Transverse colon (tissue), 4 donors: ENCODE measurements at places on chromosomes 6 and 20. TPM values are rescaled to one million over a fixed set of nuclear protein-coding genes. Genes with fewer than 3 reads are reported as not detected.

Gene DEFB132
- not detected for total RNA-seq

GRCh38 chr6:77644102-77644705 lies 8.6 kb upstream of the MEI4 start:
- no peak for DNase-seq

Gene RBM24
- total RNA-seq: not detected

DNA sequence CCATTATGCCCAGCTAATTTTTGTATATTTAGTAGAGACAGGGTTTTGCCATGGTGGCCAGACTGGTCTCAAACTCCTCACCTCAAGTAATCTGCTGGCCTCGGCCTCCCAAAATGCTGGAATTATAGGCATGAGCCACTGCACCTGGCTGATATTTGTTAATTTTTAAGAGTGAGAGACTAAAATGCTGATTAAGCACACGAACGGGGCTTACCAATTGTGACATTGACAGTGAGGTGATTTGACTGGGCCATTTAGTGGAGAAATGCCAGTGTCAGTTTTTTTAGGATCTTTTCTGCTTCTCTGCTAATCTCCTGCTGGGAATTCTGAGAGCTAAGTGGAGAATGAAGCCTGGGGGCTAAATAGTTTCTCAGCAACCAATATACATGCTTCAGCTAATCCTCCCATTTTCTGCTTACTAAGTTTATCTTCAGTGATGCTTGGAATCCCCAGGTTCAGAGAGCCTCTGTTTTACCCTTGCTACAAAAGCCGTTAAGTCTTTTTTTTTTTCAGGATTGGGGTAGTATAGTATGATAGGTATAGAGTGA lies 9.8 kb upstream of the DEFB123 start:
- DNase-seq: no peak

Gene TMC2
- total RNA-seq: not detected
